ENCODE measurements at places on chromosomes 16 and 17.

DNA sequence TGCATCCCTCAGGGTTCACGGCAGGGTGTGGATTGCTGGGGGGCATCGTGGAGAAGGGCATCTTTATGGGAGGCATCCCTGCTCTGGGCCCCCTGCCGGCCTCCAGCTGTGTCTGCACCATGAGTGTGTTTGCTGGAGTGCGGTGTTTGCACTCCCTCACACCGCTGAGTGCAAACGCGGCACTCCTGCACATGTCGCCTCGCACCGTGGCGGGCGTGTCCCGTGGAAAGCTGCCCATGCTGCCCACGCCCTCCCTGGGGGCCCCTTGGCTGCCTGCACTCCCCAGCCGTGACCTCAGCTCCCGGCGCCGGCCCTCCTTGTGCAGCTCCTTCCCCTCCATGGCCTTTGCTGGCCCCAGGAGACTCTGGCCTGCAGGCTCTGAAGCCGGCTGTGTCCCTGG is 74.6 kb upstream of the ZNF750 start:
- peak; percentile 14 for DNase-seq

- peak; percentile 38 for DNase-seq
Observed at GRCh38 chr16:58196898-58197313, 1.0 kb downstream of the CSNK2A2 start.

- no peak for DNase-seq
Observed at GRCh38 chr17:78925662-78926555, 722 bp upstream of the TIMP2 start.

GRCh38 chr16:13063457-13063856 is 162.1 kb downstream of the SHISA9 start:
- DNase-seq = no peak

- no peak for DNase-seq
Observed at GRCh38 chr16:8960788-8961109, 3.0 kb downstream of the USP7 start.
